GM12878 (cell line): ENCODE measurements at places on chromosomes 2 and 18.

- DNase-seq: no peak
Observed at GRCh38 chr2:198657512-198658121, 800.1 kb downstream of the SATB2 start.

DNA sequence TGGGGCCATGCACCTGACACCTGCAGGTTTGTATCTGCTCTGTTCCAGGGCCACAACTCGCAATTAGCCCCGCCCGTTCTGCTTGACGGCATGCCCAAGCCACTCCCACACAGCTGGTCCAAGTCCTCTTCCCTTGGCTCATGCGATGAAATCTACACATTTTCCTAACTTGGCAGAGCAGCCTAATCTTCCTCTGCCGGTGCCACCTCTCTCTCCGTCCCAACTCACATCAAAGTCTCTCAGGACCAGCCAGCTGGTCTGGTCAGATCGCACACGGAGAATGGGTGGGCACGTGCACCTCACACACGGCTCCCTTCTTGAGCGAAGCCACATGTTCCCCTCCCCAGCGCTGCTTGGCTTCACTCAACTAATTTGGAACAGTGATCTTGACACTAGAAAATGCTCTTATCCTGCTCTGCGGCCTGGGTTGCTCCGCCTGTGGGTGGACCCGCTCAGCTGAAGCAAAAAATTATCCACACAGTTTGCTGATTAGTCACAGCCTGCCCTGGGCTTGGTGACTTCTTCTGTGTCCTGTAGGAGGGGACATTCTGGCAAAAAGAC, 176.7 kb downstream of the NRP2 start:
- DNase-seq: no peak

DNA sequence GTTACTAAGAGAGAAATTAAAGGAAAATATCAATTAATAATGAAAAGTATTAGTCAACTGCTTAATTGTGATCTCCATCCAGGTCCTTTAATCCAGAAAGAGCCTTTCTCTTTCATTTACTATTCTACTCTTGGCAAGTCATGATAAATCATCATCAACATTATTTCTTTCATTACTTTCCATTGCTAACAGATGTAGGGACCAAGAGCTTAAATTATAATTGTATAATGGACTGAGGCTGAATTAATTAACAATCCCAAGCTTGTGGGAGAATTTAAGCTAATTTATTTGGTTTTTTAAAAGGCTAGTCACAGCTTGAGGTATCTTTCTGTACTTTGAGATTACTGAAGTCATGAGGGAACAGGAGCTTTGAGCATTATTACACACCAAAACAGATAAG, 223.9 kb downstream of the ERBB4 start:
- DNase-seq: no peak

DNA sequence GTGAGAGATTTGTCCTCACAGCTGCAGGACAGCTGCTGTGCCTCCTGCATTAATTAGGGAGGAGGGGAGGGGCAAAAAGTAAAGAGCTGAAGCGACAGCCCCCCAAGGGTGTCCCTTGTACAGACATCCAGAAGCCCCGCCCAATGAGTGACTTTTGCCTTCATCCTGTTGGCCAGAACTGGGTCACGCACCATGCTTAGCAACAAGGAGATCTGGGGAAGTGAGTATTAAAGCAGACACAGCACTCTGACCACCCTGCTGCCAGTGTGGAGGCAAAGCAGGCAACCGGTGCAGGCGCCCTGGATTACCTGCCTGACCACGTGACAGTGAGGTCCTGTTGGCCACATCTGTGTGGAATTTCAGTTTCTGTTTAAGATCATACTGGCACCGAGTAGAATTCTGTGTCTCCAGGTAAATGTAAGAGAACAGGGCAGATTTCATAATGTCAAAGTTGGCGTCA, 21.5 kb upstream of the BIN1 start:
- peak; percentile 71 for DNase-seq

- DNase-seq: no peak
Observed at GRCh38 chr18:36309436-36310391, 12.2 kb downstream of the FHOD3 start.

DNA sequence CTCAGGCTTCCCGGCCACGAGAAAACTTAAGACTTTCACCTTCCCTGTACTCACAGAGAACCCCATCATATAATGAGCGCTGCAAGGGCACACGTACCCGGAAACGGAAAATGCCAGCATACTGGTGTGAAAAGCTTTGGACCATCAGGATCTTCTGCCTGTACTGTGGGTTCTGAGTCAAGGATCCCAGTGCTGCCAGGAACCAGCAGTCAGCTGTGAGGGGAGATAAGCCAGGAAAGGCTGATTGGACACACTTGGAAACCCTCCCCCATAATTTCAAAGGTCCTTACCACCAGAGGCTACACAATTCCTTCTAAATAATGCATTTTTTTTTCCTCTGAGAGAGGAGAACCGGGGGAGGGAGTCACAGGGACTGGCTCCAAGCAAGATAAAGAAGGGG, 31.4 kb downstream of the CAPN13 start:
- no peak for DNase-seq

GRCh38 chr18:76345901-76346300, 149.1 kb downstream of the ZNF516 start:
- no peak for DNase-seq

- DNase-seq: no peak
Observed at GRCh38 chr2:28810384-28811285, at the start of gene SPDYA. Gene SPDYA, plus strand, starts transcription at chr2:28810834. Its CDS starts 5,181 bp downstream, at chr2:28816015.

DNA sequence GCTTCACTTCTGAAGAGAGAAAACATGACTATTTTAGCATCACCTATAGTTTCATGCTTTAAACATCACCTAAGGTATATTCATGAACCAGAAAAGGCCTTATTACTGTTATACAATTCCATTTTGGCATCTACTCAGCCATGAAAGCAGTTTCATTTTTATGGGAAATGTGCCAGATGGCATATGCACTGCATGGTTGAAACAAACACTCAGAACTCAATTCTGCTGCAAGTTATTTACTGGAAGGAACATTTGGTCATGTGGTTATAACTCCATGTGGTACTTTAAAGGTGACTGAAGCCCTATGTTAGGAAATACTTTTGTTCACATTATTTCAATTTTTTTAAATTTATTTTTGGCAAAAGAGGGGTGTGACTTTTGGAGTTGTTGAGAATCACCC, 287.5 kb upstream of the CRIM1 start:
- DNase-seq: no peak

DNA sequence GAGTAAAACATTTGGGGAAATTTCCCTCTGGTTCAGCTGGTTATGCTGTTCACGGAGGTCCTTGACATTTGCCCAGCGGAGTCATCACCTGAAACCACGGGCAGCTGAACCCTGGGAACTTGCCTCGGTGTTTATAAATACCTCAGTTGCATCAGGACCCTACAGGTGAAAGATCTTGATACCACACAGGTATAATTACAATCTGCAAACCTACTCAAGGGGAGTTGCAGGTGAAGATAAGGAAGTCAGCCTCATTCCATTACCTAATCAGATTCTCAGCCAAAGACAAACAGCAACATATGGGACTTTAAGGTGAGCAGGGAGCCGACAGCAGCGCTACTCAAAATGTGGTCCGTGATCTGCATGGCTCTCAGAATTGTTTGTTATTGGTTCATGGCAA, 37.0 kb upstream of the ATIC start:
- no peak for DNase-seq

DNA sequence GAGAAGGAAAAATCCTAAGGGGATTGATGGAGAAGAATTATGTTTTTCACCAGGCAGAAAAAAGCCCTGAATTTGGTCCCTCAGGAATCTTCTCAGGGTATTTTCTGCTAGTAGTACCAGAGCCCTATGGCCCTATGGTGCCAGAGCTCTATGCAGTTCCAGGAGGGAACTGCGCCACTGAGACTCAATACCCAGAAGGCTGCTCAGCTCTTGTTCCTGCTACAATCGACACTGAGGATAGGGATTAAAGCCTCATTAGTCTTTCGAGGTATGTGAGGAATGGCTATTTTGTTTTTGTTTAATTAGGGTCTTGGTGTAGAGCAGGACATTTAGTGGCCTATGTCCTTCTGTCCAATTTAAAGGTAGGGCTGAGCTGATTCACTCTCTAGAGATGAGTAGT, 21.7 kb upstream of the PPP3R1 start:
- DNase-seq: no peak

DNA sequence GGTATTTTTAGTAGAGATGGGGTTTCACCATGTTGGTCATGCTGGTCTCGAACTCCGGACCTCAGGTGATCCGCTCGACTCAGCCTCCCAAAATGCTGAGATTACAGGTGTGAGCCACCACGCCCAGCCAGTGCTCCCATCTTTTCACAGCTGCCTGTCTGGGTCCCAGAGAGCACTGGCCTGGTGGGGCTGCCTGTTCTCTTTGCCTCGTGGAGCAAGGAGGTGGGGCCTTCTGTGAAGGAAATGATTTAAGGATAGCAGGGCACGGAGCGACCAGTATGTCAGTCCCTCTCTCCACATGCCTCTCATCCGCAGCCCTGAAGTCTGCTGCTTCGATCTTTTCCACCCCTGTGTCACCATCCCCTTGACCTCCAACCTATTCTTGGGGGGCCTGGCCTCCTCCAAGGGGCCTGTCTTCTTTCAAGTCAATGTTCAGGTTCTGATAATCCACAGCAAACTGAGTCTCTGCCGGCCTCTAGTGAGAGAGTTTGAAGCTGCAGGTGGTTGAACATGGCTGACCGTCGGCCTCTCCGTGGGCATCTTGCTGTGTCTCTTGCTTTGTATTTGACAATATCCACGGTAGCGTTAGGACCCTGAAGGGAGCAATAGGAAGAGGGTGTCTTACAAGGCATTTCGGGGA, 28.2 kb upstream of the GIGYF2 start:
- DNase-seq: no peak

- DNase-seq: no peak
Observed at GRCh38 chr18:78367996-78368395, 611.6 kb upstream of the SALL3 start.

GRCh38 chr18:70132999-70133398, 72.5 kb downstream of the RTTN start:
- no peak for DNase-seq

DNA sequence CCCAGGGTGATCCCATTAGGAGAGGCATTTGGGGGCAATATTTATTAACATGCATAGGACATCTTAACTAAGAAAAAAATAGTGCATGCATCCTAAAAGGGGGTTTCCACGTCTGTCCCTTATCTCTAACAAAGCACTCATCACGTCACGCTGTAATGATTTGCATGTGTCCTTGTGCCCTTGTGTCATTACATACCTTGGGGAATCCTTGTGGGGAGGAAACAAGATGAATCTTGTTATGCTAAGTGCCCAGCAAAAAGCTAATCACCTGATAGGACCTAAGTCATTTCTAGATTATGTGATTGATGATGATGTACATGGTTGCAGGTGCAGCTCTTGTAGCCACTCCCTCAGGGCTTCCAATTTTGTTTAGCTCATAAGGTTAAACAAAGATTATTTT, 250.9 kb downstream of the FBXO15 start:
- DNase-seq: no peak

DNA sequence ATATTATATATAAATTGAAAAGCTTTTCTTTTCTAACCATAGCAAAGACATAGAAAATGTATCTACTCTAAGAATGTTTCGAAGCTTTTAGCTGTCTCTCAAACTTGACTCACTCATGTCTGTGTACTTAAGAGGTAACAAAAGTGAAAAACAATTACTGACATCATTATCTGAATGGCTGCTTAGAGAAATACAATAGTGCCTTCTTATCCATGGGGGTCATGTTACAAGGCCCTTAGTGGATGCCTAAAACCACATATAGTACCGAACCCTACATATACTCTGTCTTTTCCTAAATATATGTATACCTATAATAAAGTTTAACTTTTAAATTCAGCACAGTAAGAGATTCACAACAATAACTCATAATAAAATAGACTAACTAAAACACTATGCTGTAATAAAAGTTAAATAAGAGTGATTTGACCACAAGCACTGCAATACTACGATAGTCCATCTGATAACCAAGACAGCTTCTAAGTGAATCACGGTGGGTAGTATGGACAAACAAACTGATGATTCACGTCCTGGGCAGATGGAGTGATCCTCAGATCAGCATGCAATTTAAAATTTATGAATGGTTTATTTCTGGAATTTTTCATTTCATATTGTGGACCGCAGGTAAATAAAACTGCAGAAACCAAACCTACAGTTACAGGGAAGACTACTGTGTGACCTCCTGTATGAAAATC, 246.2 kb downstream of the XIRP2 start:
- no peak for DNase-seq
